Stimulated activated CD4-positive, alpha-beta T cell treated with anti-CD3 and anti-CD28 coated beads, Interleukin-4, amount 100 ng/mL, for 4 hours (primary cell): ENCODE measurements at places on chromosomes 13 and 19.
A peak's percentile ranks its signal among the peaks of the same experiment; 100 is the strongest.

GRCh38 chr13:51704399-51705313 is 99.3 kb downstream of the DHRS12 start:
- DNase-seq = no peak

DNA sequence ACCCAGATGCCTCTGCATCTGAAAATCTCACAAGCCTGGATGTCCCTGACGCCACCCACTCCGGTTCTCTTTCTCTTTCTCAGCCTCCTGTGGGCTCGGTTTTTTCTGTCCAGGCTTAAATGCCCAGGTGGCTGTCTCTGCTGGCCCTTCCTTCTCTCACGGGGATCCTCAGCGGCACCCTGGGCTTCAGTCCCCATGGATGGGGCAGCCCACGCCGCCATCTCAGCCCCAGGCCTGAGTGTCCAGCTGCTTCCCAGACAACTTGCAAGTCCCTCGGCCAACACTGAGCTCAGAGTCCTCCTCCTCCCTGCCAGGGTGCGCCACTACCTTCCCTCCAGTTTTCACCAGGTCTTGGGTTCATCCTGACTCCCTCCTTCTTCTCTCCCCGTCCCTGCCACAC is 6.4 kb downstream of the FBN3 start:
- no peak for DNase-seq

- no peak for DNase-seq
These were observed 25.0 kb upstream of the NAPA start for GRCh38 chr19:47539747-47540311.

DNA sequence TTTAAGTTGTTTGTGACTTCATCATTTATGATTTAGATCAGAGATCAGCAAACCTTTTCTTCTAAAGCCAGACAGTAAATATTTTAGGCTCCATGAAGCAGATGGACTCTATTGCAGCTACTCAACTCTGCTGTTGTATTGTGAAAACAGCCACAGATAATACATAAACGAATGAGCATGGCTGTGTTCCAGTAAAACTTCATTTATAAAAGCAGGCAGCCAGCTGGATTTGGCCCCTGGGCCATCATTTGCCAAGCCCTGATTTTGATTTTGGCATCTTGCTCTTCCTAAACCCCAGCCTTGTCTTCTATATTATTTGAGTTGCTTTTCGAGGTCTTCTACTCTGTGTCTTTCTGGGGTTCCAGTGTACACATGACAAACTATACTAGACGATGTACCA is 41.3 kb downstream of the RNASEH2B start:
- no peak for DNase-seq

- peak; percentile 56 for DNase-seq
These were observed 690 bp downstream of the KMT2B start for GRCh38 chr19:35718345-35719041.

- DNase-seq = no peak
These were observed 82.0 kb downstream of the PCDH9 start for GRCh38 chr13:67148161-67148571.

DNA sequence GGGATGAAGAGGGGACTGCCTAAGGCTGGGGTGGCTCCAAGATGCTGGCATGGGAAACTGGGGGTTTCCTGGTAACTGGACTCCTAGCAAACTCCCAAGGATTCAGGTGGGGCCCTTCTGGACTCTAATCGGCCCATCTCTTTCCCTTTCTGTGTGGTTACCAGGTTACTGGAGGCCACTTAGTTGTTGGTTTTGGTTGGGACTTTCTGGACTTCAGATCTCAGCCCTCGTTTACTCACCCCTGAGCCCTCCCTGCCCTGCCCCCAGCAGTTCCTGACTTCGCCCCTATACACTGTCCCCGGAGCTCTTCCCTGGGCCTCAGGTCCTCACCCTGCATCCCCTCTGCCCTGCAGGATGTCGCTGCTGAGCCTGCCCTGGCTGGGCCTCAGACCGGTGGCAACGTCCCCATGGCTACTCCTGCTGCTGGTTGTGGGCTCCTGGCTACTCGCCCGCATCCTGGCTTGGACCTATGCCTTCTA is 328 bp downstream of the CYP4F12 start:
- no peak for DNase-seq

DNA sequence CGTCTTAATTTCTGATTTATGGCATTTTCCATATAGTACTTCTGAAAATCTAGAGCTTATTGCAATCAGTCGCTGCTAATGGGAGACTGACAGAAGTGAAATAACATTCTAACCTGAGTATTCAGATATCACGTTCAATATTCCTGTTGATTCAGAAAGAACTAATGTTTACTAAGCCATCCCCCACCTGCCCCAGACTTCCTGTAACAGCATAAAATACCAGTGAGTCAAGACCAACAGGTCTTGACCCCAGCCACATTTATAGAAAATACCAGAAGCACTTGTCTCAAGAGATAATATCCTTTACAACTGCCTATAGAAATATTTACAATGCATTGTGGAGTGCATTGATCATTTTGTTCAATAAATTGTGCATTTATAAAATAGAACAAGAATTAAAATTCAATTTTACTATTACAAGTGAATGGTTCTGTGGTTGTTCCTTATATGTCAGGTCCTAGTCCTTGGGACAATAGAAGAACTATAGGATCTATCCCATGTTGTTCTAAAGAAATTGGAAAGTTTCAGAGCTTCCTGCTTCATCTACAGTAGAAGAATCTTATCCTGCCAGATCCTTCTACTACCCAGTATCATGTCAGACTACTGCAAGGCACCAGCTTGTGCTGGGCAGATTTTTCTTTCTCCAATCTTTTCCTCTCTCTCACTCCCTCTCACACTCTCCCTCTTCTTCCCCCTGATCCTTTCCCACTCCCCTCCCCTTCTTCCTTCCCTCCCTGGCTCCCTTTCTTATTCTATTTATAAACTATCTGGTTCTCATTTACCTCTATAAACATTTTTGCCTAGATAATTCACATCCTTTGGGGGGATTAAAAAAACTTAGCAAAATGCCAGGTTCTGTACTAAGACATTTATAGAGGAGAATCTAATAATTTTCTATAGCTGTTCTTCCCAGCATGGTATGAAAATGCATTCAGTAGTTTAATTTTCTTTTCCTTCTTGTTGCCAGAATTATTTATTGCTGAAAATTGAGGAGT is 629.9 kb downstream of the DIAPH3 start:
- no peak for DNase-seq

DNA sequence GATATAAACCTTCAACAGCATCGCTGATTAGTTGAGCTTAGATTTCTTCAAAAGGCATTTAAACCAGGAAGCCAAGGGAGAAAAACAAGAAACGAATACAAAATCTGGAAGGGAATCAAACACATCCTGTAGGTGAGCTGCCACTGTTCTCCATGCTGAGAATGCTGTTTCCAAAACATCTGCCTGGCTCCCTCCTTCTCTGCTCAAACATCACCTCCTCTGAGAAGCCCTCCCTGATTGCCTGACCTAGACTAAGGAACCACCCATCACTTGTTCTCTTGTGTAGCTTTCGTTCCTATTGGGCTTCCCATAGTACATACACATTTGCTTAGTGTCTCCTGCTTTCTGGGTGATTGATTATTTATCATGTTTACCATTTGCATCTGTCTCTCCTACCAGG is 152.7 kb downstream of the CACNA1A start:
- DNase-seq = no peak

- peak; percentile 74 for DNase-seq
These were observed 87.1 kb upstream of the STK24 start for GRCh38 chr13:98664047-98664446.

- no peak for DNase-seq
These were observed 11.4 kb upstream of the PEPD start for GRCh38 chr19:33532859-33533460.

- DNase-seq = no peak
These were observed at the start of gene VSTM1 for GRCh38 chr19:54063350-54064116. Gene VSTM1, minus strand, starts transcription at chr19:54063897. Its CDS starts 120 bp downstream, at chr19:54063777.

GRCh38 chr13:44331912-44332851 is 41.4 kb upstream of the SERP2 start:
- DNase-seq = no peak

GRCh38 chr19:11552666-11553372 is 6.2 kb downstream of the ELOF1 start:
- no peak for DNase-seq

- DNase-seq = no peak
These were observed 108.6 kb downstream of the AKAP11 start for GRCh38 chr13:42380420-42381164.

DNA sequence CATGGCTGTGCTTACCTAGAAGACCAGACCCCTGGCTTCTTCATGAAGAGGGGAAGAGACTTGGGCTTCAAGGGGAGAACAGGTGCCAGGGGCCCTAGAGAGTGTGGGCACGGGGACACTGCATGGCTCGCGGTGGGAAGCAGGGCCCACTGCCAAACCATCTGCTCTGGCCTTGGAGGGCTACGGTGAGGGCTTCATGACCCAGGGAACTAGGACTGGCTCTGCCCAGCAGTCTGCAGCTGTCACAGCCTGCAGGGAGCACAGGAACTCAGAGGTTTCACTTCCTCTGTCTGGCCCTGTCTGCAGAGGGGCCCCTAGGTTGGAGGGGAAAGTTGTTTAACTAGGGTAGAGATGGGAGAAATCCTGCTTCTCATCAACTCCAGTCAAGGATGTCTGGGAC is 4.3 kb downstream of the ERCC1 start:
- no peak for DNase-seq

GRCh38 chr13:29196409-29197074 is 376.4 kb downstream of the MTUS2 start:
- DNase-seq = no peak

GRCh38 chr13:82717249-82717648 is 1165.0 kb downstream of the SLITRK1 start:
- no peak for DNase-seq

DNA sequence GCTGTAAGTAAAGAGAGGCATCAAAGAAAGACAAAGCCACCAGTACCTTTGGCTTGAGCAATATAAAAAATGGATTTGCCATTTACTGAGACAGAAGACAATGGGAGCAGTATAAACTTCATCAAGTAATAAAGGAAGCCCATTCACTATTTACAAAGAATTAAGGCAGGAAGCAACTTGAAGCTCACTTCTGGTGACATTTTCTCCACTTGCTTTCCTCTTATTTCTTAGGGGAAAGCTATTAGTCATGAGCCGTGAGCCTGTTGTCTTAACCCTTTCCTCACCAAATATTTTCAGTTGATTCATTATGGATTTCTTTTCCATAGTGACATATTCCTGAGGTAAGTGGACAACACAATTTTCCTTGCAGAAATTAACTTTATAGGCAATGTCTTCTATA is 156.8 kb downstream of the DNAJC3 start:
- DNase-seq = no peak

DNA sequence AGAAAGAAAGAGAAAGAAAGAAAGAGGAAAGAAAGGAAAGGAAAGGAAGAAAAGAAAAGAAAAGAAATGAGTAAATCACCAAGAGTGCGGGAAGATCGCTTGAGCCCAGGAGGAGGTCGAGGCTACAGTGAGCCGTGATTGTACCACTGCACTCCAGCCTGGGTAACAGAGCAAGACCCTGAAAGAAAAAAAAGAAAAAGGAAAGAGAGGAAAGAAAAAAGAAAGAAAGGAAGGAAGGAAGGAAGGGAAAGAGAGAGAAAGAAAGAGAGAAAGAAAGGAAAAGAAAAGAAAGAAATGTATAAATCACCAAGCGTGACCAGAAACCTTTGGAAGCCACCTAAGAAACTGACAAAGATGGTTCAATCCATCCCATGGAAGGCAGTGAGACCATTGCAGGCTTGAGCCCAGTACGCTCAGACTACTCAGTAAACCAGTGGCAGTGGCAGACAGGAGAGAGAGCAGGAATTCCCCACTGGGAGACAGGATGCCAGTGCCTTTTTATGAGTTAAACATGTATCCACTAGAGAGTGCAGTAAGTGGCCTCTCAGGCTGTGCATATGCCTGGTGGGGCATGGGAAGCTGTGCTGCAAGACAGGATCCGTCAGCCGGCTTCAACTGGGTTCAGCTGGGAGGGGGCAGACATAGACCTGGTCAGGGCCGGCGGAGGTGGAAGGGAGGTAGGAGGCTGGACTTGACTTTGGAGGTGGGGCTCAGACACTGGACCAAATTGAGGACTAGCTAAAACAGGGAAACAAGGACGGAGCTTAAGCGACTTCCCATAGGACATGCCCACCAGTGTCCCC is 4.8 kb downstream of the GPR42 start:
- no peak for DNase-seq

GRCh38 chr13:101144808-101145419 is 271.4 kb downstream of the NALCN start:
- DNase-seq = no peak

GRCh38 chr19:13117176-13117771 is 734 bp upstream of the TRMT1 start:
- DNase-seq = no peak

DNA sequence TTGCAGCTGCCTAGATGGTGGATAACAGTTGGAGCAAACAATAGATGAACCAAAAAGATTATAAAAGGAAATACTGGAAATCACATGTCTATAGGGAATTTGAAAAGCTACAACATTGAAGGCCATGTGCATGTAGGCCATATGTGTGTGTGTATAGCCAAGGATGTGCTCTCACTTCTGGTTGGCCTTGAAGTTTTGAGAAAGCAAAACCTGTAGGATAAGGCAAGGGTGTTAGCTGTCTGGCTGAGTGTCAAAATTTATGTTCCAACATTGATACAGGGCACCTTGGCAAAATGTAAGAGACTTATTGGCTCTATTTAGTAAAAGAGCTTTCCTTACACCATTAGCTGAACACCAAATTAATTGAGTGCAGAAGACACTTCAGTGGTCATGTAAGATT is 1723.6 kb upstream of the PCDH20 start:
- no peak for DNase-seq

DNA sequence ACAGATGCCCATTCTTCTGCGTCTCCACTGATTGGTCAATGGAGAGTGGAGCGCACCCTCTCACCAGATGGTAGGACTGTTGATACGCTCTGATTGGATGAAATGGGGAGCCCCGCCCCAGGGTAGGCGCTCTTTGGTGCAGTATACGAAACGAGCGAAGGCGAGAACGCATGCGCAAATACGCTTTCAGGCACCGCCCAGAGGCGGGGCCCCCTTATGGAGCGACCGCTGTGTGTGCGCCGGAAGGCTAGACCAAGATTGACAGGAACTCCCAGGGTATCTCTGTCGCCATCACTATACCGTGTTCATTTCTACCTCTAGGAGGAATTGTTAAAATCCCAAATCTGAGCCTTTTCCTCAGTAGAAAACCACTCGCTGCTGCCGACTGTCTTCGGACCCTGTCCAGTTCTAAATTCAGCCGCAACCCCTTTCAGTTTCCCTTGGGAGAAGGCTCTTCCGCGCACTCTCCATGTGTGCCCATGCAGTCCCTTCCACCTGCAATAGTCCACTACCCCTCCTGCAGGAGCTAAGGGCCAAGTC is 720 bp upstream of the HNRNPL start:
- peak; percentile 95 for DNase-seq

GRCh38 chr13:28258417-28258816 is 120.1 kb downstream of the PAN3 start:
- DNase-seq = no peak

GRCh38 chr19:37413313-37414084 is 42.6 kb downstream of the ZNF527 start:
- no peak for DNase-seq
